ENCODE measurements at places on chromosomes 5 and 9. TPM values are rescaled to one million over a fixed set of nuclear protein-coding genes. Genes with fewer than 3 reads are reported as not detected.

The OSMR gene
- total RNA-seq = 57.1 TPM

The CCNJL gene
- total RNA-seq = 12.4 TPM

DNA sequence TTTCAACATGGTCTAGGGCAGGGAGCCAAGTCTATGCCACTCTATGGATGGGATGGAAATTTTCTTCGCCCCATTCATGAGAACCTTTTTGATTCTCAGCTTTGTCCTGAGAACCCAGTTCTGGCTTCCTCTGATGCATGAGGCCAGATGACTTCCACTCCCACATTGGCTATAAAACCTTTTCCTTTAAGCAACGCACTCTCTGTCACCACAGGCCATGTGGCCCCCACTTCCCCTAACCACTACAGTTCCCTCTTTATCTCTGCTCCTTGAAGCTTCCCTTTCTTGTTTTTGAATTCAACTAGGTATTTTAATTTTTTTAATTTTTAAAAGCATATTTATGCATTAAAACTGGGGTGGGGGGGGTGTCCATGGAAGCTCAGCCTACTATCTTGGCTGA, 401.3 kb downstream of the ENC1 start:
- DNase-seq = no peak

GRCh38 chr9:87599901-87600610, 102.4 kb downstream of the DAPK1 start:
- DNase-seq = no peak

GRCh38 chr5:89421035-89421434, 538.1 kb upstream of the MEF2C start:
- DNase-seq = no peak

The GARIN3 gene
- total RNA-seq = not detected

The TAF11L5 gene
- total RNA-seq = not detected

DNA sequence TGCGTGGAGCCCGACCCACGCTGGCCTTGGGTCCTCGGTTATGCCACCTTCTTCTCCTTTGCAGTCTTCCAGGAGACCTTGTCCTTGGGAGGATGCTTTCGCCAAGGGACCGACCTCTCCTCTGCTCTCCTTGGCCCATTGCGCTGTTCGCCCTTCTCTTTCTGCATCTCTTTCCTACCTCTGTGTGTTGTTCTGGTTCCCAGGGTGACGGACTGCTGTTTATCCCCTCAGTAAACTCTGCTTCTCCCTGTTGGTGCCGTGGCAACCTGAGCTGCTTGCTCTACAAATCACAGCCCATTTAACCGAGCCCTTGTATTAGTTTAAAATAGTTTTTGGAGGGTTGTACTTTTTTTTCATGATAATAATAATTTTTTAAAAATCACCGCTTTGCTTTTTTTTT, 97.9 kb downstream of the DAPK1 start:
- no peak for DNase-seq

The PCDHGA6 gene
- 6.1 TPM for total RNA-seq

The PTGS1 gene
- 12.5 TPM for total RNA-seq

DNA sequence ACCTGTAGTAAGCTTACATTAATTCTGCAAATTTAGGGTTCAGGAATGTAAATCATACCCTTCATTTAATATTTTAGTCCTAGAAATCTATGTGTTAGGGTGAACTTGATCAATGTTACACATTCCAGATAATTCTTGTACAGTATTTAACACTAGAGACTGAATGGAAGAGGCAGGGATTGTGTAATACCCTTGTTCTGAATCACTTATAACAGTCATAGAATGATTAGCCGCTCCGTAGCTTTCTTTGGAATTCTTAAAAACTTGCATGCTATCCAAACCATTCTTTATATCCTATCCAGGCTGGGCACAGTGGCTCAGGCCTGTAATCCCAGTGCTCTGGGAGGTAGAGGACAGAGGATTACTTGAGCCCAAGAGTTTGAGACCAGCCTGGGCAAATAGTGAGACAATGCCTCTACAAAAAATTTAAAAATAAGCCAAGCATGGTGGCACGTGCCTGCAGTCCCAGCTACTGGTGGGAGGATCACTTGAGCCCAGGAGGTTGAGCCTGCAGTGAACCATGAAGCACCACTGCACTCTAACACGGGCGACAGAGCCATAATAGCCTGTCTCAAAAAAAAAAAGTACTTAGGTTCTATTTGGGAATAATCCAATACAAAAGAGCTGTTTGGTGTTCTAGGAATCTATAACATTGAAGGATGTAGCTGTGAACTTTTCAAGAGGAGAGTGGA, 8.3 kb downstream of the ZNF483 start:
- DNase-seq = no peak

DNA sequence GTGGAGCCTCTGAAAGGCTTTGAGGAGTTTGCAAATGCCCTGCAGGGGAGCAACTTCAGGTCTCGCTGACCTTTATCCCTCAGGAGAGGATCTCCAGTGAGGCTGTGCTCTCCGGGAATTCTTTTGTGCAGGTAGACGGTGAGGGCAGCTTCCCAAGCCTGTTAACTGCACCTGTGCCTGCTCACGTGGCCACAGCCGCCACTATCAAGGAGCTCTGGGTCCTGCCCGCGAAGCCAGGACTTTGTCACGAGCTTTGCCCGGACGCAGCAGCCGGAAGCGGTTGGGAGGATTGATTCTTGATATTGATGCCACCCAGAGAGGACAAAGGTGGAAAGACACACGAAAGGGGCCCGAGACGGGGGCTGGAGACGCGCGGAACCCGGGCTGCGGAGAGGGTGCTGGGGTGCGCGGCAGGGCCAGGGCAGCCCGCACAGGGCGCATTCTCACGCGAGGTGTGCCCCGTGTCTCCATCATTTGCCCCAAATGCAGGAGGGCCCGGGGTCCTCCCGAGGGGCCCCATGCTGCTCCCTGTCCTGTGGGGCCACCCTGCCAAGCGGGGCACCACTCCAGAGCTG, 18.2 kb downstream of the SLC9A3 start:
- no peak for DNase-seq

The EQTN gene
- total RNA-seq = 0.44 TPM

DNA sequence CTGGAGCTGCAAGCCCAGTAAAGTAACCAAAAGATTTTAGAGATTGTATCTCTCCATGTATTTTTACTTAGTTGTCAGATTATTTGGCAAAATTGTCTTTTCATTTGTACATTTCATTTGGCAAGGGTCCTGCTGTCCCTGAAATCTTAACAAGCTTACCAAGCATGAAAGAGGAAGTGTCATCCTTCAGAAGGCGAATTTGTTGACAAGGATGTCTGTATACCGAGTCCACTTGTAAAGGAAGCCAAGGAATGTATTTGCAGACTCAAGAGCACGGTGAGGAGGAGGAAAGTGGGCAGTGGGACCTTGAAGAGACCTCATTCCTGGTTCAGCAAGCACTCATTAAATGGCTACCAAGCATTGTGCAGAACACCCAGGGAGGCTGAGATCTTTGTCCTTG, 7.5 kb upstream of the OTULINL start:
- no peak for DNase-seq

- DNase-seq = no peak
Measured at GRCh38 chr5:111017731-111018130, 53.8 kb upstream of the TSLP start.

DNA sequence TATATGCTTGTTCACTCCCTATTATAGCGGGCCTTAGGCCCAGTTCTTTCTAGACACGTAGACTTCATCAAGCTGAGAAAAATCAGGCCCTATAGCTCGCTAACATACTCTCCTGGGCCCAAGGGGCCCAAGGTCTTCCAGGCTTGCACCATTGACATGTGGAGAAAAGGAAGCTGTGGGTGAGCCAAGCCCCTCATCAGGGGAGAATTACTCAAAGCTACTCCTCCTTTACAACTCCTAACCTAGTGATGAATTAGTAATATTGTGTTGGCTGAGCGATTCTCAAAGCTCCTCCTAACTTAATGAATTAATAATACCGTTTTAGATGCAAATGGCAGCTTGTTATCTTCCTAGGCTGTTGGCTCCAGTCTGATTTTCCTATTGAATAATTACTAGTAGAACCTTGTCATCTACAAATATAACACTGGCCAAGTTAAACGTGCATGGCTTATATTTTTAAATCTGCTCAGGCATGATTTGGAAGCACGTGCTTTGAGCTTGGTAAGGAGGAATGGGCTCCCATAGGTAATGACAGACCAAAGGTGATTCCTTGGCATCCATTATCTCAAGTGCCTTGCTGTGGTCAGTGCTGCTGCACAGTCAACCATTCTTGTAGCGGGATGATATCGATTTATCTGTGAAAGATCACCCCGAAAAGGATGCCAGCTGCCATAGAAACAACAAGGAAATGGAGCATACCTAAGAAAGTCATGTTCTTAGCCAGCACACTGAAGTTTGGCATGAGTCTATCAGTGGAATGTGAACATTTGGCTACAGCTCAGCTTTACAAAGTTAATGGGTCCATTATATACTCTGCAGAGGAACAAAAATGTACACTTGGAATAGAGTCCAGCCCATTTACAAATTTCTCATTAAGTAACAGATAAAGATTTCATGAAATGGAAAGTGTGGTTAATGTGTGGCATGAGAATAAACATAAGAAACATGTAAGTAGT, 23.8 kb downstream of the LVRN start:
- DNase-seq = no peak

GRCh38 chr5:179342577-179342976, 2.7 kb downstream of the ADAMTS2 start:
- no peak for DNase-seq

The SPINK5 gene
- total RNA-seq = 3.2 TPM

DNA sequence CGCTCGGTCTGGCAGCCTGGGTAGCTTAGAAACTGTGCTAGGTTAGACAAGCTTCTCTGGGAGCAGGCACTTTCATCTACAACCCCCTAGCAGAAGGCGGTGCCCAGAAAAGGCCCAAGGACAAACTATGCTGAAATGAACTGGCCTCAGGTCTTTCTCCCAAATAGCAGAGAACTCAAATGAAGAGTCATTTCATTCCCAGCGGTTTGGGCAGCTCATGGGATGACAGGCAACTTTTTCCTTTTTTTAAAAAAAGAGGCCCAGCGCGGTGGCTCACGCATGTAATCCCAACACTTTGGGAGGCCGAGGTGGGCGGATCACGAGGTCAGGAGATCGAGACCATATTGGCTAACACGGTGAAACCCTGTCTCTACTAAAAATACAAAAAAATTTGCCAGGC, 2.5 kb downstream of the RAPGEF1 start:
- no peak for DNase-seq

- DNase-seq = no peak
Measured at GRCh38 chr5:58261605-58262004, 198.3 kb downstream of the PLK2 start.

The CDH9 gene
- total RNA-seq = not detected

DNA sequence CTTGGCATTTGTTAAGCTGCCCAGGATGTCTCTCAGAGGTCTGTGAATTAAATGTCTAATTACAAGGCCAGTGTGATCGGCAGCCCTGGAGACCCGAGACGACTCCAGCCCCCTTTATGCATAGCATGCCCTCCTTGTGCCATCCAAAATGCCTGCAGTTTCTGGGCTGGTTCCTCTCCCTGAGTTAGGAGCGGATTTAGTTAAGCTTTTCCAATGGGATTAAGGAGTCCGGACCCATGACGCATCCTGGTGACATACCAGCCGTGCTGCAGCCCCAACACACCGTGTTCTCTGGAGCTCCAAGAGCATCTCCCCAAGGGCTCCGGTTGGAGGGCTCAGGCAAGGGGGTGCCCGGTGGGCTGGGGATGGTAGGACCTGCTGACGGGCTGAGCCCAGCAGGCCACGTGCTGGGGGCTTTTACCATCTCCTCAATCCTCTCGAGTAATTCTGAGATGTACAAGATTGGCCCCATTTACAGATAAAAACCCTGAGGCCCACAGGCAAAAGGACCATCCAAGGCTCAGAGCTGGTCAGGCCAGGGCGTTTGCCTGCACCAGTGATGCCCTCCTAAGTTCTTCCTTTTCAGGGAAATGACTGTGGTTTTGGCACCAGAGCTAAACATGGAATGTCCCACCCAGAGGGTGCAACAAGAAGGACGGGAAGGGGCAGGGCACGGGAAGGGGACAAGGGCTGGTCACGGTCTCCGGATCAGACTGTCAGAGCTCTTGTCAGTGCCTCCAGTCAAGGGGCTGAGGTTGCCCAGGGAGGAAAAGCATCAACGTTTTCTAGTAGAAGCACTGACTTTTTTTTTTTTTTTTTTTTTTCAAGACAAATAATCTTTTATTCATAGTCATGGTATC, 82.6 kb upstream of the PHYKPL start:
- no peak for DNase-seq

The PCDHA12 gene
- total RNA-seq = 0.89 TPM

DNA sequence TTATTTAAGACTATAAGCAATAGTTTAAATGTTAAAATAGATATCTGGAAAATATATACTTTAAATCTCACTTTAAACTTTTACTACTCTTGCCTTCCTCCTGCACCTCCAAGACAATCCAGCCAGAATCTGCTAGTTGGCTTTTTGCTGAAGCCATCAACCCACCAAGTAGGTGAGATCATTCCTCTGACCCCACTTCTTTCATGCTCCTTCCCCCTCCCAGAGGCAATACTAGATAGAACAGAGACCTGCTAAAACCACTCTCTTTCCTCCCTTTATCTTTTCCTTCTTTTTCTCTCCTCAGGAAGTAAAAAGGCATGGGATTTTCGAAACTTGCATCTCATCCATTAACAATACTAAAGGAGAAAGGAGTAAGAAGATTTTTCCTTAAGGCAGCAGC, 30.1 kb upstream of the CAMK4 start:
- no peak for DNase-seq

- DNase-seq = no peak
Measured at GRCh38 chr9:119487118-119487827, 118.0 kb upstream of the BRINP1 start.

- DNase-seq = peak; percentile 72
Measured at GRCh38 chr5:68343421-68343826, 127.9 kb downstream of the PIK3R1 start.

GRCh38 chr5:159422361-159422760, 92.1 kb upstream of the IL12B start:
- DNase-seq = no peak

GRCh38 chr5:127906562-127907204, 176.9 kb upstream of the SLC12A2 start:
- no peak for DNase-seq

The TMEM171 gene
- total RNA-seq = 2.4 TPM

The KLHL3 gene
- 16.8 TPM for total RNA-seq

The SVEP1 gene
- 19.7 TPM for total RNA-seq

The GPR21 gene
- 7.8 TPM for total RNA-seq

The SPINK14 gene
- total RNA-seq = not detected

- DNase-seq = no peak
Measured at GRCh38 chr5:43903129-43903528, 300.1 kb downstream of the NNT start.

The INSYN2B gene
- not detected for total RNA-seq

- no peak for DNase-seq
Measured at GRCh38 chr5:61307191-61307590, 24.9 kb upstream of the ZSWIM6 start.

- no peak for DNase-seq
Measured at GRCh38 chr5:132812781-132813598, at the start of gene SOWAHA. SOWAHA (plus strand) TSS chr5:132813302; CDS start chr5:132813622, 320 bp downstream.

The PLK2 gene
- total RNA-seq = 74.5 TPM

GRCh38 chr5:61816585-61817450, 484.8 kb downstream of the ZSWIM6 start:
- DNase-seq = no peak

All from ureter (tissue), 1 donor.